ENCODE measurements at places on chromosomes 3 and 15.

- no peak for DNase-seq
These were observed 183.8 kb upstream of the KCNMB2 start for GRCh38 chr3:178352326-178353005.

- no peak for DNase-seq
These were observed 14.3 kb upstream of the RHO start for GRCh38 chr3:129514110-129514509.

DNA sequence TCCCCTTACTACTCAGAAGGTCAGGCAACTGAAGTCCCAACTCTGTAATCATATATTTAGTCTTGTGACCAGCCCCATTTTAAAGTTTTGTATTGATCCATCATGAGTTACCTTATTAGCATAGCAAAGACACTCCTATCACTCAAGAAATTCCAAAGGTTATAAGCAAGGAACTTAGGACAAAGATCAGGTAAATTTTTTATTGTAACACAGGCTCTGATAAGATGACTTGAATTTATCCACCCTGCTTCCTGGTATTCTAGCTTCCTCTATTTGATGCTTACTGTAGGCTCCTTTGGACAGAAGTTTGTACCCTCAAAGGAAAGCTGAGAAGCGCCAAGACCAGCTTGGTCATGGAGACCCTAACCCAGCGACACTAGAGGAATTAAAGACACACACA lies 8.2 kb upstream of the NDN start:
- DNase-seq = no peak

- no peak for DNase-seq
These were observed 91.3 kb downstream of the LARS2 start for GRCh38 chr3:45479621-45480035.

GRCh38 chr3:32522682-32523081 lies 20.0 kb upstream of the CMTM6 start:
- no peak for DNase-seq

GRCh38 chr3:137992592-137992991 lies 17.4 kb upstream of the CLDN18 start:
- no peak for DNase-seq

GRCh38 chr3:177842743-177843734 lies 645.8 kb upstream of the TBL1XR1 start:
- DNase-seq = no peak

GRCh38 chr3:73608456-73609314 lies 16.1 kb downstream of the PDZRN3 start:
- DNase-seq = no peak

GRCh38 chr3:89038869-89039268 lies 68.6 kb upstream of the EPHA3 start:
- no peak for DNase-seq

GRCh38 chr3:171845481-171846284 lies 2.5 kb downstream of the TMEM212 start:
- DNase-seq = no peak

GRCh38 chr3:45881078-45882022 lies 5.0 kb upstream of the CCR9 start:
- DNase-seq = no peak

DNA sequence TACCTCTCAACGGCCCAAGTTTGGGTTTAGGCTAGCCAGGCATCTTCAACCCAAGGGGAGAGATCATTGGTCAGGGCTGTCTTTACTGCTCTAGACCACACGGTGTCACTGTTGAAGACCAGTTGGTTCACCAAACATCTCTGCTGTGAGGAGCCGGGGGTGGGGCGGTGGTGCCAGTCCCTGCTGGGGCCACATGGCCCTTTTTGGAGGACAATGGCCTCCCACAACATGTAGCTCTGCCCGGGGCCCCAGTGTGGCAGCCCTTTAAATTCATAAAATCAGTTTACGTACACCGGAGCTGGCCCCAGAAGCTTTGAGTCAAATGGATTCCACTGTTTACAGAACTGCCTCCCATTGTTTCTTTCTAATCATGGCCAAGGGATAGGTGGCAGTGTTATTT lies 19.1 kb upstream of the TM4SF18 start:
- peak; percentile 19 for DNase-seq

- DNase-seq = no peak
These were observed 5.0 kb downstream of the BCL2A1 start for GRCh38 chr15:79965846-79966630.

- no peak for DNase-seq
These were observed 24.7 kb downstream of the MYO5A start for GRCh38 chr15:52503788-52504496.

- no peak for DNase-seq
These were observed 23.6 kb downstream of the SLC12A8 start for GRCh38 chr3:125188955-125189354.

- DNase-seq = no peak
These were observed 104.2 kb downstream of the FILIP1L start for GRCh38 chr3:100010087-100010417.

DNA sequence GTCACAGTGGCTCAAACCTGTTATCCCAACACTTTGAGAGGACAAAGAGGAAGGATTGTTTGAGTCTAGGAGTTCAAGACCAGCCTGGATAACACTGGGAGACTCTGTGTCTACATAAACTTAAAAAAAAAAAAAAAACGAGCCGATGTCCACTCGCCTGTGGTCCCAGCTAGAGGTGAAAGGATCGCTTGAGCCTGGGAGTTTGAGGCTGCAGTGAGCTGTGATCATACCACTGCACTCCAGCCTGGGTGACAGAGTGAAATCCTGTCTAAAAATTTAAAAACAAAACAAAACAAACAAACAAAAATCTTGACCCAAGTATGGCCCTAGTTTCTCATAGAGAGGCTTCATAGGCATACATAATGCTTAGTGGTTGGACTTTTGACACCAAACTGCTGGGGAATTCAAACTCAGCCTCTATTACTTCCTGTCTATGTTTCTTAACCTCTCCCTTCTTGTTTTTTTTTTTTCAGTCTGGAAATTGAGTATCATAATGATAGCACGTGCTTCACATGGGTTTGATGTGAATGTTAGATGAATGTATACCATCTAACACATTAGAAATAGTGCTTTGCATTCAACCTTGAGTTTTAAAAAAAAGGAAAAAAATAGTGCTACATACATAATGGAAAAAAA lies 46.4 kb upstream of the CAPN7 start:
- DNase-seq = no peak

GRCh38 chr3:72487946-72488737 lies 360.1 kb downstream of the SHQ1 start:
- DNase-seq = no peak

- no peak for DNase-seq
These were observed 303.8 kb downstream of the RPLP1 start for GRCh38 chr15:69756440-69756839.

DNA sequence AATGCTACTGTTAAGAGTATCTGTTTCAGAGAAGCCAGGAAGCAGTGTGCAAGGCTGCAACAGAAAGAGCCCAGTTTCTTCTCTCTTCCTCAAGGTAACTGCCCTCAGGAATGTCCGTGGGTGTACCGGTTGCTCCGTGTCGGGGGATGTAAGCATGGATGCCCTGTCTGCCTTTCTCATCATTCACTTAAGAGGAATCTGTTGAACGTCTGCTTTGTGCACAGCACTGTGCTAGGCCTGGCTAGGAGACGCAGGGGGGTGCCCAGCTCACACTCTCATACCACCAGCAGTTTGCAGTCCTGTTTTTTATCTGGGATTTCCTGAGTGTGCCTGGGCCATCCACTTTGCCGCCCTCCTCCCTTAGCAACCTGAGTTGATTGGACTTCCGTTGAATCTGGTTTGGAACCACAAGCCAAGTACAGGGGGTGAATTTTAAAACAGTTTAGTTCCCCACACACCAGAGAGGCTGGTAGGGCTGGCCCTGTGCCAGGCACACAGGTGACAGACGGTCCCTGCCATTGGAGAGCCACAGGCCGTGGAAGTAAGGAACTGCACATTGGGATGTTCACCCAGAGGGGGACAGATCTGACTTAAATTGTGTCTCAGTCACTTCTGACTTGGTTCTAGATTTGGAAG lies 11.2 kb downstream of the BOC start:
- no peak for DNase-seq

- DNase-seq = no peak
These were observed 20.9 kb downstream of the TRPM1 start for GRCh38 chr15:31080591-31081014.

DNA sequence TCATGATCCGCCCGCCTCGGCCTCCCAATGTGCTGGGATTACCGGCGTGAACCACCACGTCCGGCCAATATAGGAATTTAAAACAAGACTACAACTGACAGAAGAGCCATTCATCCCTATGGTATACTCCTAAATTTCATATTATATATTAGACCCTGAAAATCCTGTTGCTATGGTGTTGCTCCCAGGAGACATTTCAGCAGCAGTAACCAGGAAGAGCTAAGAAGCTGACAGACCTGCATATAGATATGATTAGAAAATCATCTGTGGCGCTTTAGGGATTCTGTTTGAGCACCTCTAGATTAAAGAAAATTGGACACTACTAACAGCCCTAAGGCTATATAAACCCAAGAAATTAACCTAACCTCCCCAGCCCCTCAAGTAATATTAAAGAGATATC lies 38.8 kb downstream of the TBL1XR1 start:
- no peak for DNase-seq

DNA sequence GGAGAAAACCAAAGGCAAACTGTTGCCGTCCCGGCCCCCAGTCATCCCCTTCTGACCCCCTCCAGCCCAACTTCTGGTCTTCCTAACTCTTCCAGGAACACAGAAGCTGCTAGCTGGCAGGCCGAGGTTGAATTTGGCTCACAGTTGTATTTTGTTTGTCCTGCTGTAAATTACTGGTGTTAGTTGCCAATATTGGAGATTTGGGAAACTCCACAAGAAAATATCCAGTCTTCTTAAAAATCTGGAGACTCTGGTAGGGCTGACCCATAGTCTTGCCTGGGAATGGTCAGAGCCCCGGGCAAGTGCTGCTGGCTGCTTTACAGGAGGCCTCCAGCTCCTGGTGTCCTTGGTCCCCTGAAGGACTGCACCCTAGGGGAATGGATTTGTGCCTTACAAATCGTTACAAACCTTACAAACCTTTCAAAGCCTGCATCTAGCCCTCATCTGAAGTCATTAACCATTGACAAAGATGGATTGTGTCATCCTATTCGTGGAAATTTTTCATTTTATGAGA lies 112.0 kb upstream of the MCTP2 start:
- DNase-seq = no peak

- DNase-seq = no peak
These were observed 305.9 kb upstream of the TMCO5A start for GRCh38 chr15:37628507-37628906.

GRCh38 chr15:91294795-91295194 lies 194.7 kb downstream of the SV2B start:
- DNase-seq = no peak

GRCh38 chr3:141646760-141647561 lies 91.1 kb upstream of the RNF7 start:
- DNase-seq = no peak

DNA sequence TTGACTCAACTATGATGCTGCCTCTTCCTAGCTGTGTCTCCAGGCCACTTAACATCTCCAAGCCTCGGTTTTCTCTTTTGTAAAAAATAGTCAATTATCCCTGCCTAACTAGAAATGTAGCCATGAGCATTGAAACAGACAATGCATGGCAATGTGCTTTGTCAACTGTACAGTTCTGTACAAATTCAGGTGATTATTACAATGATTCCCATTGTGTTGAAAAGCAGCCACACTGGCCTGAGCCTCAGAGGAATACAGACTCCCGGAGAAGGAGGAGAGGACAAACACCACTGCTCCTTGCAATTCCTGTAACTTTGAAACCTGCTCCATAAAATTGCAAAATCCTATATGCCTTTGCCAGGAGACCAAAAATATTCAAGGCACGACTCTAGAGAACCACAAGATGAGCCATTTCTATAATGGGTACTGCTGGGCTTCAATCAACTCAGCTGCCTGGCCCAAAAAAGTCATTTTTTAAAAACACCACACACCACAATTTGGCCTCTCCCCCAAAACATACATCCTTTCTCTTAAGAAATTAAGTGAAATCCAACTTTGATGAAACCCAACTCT lies 28.6 kb downstream of the DAPK2 start:
- DNase-seq = no peak

DNA sequence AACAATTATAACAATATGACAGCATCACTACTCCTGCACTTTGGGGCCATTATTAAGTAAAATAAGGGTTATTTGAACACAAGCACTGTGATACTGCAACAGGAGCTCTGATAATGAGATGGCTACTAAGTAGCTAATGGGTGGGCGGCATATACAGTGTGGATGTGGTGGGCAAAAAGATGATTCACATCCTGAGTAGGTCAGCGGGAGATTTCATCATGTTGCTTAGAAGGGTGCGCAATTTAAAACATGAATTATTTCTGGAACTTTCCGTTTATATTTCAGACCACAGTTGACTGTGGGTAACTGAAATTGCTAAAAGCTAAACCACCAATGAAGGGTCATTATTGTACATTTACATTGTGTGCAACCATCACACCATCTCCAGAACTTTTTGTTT lies 42.3 kb downstream of the FBXO22 start:
- no peak for DNase-seq

DNA sequence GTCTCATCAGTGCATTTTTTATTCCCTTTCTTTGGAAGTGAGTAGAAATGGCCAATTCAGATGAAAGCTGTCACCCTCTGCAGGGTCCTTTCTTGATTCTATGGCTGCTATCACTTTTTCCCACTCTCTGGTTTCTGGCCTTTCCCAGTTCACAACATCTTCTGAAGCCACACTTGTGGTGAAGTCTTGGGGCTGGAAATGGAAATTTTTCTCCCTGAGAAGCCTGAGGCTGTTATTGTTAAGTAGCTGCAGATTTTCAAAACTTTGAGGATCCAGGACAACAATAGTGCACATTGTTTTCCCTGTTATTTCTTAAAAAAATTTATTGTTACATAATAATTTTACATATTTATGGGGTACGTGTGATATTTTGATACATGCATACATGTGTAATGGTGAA lies 250.3 kb upstream of the RASGRP1 start:
- DNase-seq = no peak

DNA sequence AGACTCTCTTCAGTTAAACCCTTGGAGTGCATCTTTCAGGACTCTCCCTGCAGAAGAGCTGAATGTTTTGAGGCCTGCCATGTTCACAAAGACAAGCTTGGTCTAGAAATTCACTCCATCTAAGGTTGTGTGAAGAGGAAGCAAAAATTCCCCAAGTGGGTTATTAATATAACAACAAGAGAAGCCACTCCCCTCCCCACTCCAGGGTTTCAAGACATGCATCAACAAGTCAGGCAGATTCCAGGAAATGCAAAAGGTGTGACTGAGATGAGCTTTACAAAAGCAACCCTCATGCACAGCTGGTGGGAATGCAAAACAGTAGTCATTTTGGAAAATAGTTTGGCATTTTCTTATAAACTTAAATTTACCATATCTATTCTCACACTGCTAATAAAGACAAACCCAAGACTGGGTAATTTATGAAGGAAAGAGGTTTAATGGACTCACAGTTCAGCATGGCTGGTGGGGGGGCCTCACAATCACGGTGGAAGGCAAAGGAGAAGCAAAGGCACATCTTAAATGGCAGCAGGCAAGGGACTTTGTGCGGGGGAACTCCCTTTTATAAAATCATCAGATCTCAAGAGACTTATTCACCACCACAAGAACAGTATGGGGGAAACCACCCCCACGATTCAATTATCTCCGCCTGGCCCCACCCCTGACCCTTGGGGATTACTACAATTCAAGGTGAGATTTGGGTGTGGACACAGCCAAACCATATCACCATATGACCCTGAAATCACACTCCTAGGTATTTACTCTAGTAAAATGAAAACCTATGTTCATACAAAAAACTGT lies 31.3 kb downstream of the TARS3 start:
- DNase-seq = no peak

All from NCI-H524 treated with DMSO at 0.1 percent for 48 hours (cell line).